RPMI7951 (cell line): ENCODE measurements at places on chromosomes 6 and 20. TPM values are rescaled to one million over a fixed set of nuclear protein-coding genes. Genes with fewer than 3 reads are reported as not detected.

The GSTA2 gene
- not detected in 2 replicates for total RNA-seq

The SLC22A2 gene
- total RNA-seq: not detected in 2 replicates

The ADGRF4 gene
- under 0.01 TPM in 1 of 2 replicates, not detected in the other for total RNA-seq

The HCRTR2 gene
- total RNA-seq: 0.20 and 0.24 TPM in 2 replicates

The HTR1E gene
- total RNA-seq: not detected in 2 replicates

The ATAT1 gene
- 7.7 and 11.3 TPM in 2 replicates for total RNA-seq

The CTAGE9 gene
- not detected in 2 replicates for total RNA-seq

The ARMC2 gene
- 0.78 and 1.2 TPM in 2 replicates for total RNA-seq

The PNRC1 gene
- 36.4 and 46.5 TPM in 2 replicates for total RNA-seq

The PREX1 gene
- 1.2 and 1.3 TPM in 2 replicates for total RNA-seq
